Nephron progenitor cell (in vitro differentiated cells): ENCODE measurements at places on chromosomes 5 and 9.

DNA sequence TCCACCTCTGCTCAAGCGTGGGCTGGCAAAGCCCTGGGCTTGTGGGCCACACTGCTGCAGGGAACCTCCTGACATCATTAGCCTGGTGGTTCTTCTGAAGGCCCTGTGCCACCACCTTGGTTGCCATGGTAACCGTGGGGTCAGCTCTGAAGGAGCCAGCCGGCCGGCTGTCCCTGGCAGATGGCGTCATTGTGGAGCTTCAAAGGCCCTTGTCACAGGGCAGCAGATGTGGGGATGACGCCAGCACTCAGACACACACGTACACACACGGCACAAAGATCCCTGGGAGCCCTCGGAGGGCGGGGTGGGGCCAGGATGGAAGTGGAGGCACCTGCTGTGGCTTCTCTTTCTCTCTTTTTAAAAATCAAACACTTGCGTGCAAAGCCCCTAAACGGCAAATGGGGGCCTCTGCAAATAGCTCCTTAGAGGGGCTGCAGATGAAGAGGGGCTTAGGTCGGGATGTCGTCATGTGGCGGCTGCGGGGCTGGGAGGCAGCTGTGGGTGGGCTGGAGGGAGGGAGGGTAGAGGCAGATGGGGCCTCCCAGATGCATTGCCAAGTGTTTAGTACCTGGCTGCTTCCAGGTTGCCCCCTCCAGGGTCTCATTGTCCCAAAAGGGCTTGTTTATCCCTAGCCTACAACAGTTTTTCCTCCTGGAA lies 19.5 kb upstream of the RPL26L1 start:
- peak; percentile 42 for DNase-seq

- DNase-seq: no peak
Observed at GRCh38 chr5:78886341-78887230, 98.5 kb downstream of the ARSB start.

- no peak for DNase-seq
Observed at GRCh38 chr9:32490601-32491000, 35.4 kb downstream of the RIGI start.

- peak; percentile 29 for DNase-seq
Observed at GRCh38 chr5:135477613-135478066, 25.5 kb upstream of the TIFAB start.

GRCh38 chr9:120603591-120603990 lies 23.6 kb upstream of the CDK5RAP2 start:
- DNase-seq: no peak

DNA sequence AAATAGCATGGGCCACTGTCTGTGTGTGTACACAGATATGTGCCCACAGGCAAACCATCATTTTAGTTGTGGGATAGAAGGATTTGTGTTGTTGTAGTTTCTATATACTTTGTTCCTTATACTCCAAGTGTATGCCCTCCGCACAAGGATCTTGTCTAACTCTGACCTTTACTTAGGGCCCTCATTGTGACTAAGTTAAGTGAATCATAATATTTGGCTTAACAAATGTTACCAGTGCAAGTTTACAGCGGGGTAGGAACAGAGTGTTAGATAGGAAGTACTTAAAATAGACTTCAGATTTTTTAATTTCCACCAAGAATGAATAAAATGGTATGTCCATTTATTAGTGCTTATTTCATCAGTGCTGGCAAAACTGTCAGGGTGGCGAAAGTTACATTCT lies 29.5 kb upstream of the CYFIP2 start:
- no peak for DNase-seq

- no peak for DNase-seq
Observed at GRCh38 chr5:107469485-107470294, 201.0 kb downstream of the EFNA5 start.

DNA sequence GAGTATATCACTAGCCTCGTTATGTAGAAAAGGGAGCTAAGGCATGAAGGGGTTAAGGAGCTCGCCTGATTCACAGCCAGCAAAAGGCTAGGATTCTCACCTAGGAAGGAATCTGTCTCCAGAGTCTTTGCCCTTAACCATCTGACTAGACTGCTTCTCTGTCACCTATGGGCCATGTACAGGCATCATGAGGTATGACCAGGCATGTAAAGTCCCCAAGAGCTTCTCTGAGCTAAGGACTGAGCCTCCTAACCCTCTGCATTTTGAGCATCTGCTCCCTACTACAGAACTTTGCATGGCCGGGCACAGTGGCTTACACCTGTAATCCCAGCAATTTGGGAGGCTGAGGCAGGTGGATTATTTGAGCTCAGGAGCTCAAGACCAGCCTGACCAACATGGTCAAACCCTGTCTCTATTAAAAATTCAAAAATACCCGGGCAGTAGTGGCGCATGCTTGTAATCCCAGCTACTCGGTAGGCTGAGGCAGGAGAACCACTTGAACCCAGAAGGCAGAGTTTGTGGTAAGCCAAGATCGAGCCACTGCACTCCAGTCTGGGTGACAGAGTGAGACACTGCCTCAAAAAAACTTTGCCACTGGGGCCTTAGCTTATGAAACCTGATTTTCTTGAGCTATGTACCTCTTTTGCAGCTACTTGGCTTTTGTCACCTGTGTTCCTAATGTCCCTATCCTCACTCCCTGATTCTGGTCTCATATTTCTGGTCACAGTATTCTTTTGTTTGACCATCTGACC lies 33.2 kb upstream of the IL7R start:
- DNase-seq: no peak

DNA sequence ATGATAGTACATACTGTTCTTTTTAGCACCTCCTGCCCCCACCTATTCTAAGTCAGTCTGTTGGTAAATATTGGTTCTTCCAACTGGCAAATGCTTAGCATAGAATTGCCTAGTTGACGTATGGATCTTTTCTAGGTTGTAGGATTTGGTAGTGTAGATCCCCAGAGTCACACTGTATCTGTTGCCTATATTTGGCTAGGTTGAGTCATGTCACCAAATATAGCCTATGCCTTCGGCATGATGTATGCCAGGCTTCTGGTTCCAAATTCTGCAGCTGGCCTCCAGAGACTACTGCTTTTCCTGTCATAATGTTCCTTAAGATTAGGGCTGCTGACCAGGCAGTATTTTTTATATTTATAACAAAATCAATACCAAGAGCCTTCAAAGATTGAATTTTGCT lies 38.2 kb downstream of the CPEB4 start:
- DNase-seq: no peak

DNA sequence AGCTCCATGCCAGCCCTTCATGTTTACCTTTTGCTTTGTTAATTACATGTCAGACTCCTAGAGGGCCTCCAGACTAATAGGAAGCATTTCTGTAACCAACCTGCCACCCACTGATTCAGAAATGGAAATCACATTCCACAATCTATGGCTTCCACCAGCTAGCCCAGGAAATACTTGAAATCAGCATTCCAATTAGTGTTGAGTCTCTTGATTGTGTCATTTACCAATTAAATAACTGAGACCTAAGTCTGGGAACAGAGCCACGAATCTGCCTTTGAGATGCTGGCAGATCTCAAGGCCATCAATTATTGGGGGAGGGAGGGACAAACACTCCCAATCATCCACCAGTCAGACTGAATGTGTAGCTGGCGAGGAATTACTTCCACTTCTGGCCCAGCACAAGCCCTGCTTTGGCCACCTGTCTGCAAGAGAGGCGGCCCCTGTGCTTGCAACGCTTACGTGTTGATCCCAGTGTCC lies 27.4 kb upstream of the SAP30L start:
- DNase-seq: no peak

- no peak for DNase-seq
Observed at GRCh38 chr5:141845371-141845851, 32.8 kb downstream of the PCDH1 start.

DNA sequence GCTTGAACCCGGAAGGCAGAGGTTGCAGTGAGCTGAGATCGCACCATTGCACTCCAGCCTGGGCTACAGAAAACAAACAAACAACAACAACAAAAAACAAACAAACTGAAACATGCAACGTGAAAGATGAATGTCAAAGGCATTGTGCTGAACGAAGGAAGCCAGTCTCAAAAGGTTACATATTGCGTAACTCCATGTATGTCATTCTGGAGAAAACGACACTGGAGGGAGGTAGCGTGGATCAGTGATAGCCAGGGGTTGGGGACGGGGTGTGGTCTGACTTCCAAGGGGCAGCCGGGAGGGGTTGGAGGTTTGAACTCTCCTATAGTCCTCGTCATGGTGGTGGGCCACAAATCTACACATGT lies 12.1 kb upstream of the WDR5 start:
- no peak for DNase-seq

GRCh38 chr9:109417585-109418544 lies 80.2 kb downstream of the PTPN3 start:
- no peak for DNase-seq

DNA sequence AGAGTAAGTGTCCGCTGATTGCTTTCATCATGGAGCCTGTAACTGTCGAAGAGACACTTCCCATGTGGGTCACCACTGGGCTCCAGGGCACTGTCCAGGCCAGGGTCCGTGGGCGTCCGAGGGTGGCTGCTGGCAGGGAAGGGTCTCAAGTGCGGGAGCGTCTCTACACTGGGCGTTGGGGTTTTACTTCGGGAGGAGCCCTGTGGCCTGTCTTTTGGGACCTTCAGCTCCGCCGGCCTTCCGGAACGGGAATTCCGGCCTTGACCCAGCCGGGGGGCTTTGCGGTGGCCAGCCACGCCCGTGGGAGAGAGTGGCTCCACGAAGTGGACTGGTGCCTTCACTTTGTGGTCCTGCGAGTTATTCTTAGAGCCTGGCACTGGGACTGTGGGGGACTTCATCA lies 86.2 kb downstream of the CAMSAP1 start:
- no peak for DNase-seq

DNA sequence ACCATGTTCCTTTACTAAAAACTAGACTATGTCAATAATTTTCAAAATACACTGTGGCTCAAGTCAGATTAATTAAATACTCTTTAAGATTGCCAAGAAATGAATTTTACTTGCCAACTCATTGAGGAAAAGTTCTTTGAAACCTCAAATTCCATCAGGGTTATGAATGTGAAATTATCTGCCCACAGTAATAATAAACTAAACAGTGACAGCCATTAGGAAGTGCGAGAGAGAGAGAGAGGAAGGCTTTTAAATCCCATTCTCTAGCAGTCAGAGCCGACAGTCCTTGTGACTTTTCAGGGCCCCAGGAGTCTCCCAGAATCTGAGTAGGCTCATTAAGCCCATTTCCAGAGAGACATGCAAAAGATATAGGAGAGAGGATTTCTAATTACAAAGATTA lies 236.1 kb downstream of the MARCHF11 start:
- DNase-seq: no peak

DNA sequence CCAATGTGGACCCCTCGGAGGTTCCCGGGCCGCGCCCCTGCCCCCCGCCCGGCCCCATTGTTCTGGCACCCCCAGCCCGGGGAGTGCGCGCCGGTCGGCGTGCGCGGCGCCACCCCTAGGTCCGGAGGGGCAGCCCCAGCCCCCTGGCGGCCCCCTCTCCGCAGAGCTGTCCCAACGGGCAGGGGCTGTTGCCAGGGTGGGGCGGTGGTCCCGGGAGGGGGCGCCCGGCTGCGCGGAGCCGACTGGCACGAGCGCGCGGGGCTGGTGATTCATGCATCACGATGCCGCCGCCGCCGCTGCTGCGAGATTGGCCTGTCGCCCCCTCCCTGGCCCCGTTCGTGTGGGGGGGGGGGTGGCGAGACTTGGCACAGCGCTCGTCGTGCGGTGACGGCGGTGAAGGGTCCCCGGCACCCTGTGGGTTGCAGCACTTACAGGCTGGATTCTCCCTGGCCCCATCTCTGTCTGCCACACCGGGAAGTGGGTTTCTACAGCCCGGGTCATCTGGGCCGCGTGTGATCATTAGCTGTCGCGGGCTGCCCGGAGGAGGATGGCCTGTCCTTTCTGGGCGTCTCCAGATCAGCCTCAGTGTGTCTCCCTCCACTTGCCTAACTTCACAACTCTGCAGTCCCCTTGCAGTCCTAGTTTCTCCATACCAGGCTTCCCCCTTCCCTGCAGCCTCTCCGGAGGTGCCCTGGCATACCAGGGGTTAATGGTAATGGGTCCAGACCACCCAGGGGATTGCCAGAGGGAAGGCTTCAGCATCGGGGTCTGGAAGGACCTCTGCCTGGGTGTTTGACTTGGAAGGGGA lies 858 bp downstream of the NCS1 start:
- DNase-seq: peak; percentile 64

- no peak for DNase-seq
Observed at GRCh38 chr9:79917421-79917820, 345.7 kb downstream of the TLE4 start.

GRCh38 chr9:14349447-14350348 lies 35.8 kb upstream of the NFIB start:
- no peak for DNase-seq

GRCh38 chr9:112541685-112542084 lies 55.1 kb downstream of the KIAA1958 start:
- DNase-seq: no peak

- no peak for DNase-seq
Observed at GRCh38 chr9:98314381-98315066, 59.1 kb upstream of the TBC1D2 start.

DNA sequence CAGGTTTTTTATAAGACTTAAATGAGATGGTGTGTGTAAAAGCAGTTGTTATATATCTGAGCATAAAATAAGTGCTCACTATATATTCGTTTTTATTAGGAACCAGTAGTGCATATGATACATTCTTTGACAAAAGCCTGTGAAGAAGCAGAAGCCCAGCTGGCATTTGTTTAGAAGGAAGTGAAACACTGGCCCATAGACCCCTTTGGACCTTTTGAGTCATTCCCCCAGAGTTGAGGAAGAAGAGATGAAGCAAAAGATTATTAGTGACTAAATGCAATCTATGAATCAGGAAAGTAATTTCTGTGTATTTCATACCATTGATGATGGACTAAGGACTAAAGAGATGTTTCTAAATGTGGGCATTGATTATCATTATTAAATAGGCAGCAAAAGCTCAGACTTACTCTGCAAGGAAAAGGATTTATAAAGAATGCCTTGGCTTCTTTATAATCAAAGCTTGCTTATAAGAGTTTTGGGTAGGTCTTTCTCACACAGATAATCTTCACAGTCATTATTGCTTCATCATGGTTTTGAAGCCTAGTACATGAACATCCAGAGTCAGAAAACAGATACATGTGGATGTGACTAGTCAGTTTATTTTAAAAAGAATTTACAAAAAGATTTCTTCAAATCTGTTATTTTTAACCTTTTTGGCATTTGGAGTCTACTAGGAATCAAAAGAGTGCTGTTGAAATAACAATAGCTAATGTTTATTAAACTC lies 16.9 kb upstream of the FER start:
- no peak for DNase-seq

- DNase-seq: no peak
Observed at GRCh38 chr9:109811876-109812275, 31.9 kb downstream of the PALM2AKAP2 start.

DNA sequence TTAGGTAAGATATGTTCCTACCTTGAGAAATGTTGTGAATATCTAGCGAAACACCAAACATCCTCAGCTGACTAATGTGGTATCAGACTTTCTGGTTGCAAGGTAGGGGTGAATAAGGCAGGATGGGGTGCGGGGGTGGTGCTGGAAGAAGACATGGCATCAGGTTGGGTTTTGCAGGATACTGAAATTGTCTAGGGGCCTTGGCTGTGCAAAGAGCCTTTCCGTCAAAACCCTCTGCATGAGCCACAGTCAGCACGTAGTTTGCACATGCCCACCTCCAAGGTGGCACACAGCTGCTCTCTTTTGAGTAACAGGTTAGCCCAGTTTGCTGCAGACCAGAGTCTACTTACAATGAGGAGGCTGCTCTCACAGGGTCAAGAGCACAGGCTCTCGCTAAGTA lies 42.0 kb downstream of the SFXN1 start:
- DNase-seq: no peak
